SK-N-DZ (cell line): ENCODE measurements at places on chromosomes 13 and 19.

GRCh38 chr19:48659768-48660167, 13.0 kb downstream of the NTN5 start:
- DNase-seq, result no peak

DNA sequence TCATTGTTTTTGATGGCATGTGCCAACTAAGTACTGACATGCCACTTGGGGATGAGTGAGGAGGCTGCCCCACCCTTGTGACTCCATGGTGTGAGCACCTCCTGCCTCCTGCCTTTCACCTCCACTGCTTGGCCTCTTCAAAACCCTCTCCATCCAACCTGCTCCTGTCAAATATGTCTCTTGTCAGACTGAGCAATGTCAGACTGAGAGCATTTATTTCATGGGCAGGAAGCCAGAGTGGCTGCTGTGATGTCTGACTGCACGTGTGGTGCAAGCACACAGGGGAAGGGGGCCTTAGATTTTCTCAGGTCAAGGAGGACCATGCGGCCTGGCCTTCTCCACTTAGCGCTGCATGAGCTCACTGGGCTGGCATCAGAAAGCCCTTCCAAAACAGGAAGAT, 68.3 kb downstream of the STARD13 start:
- no peak for DNase-seq

- no peak for DNase-seq
Observed at GRCh38 chr13:20779405-20779804, 5.6 kb upstream of the EEF1AKMT1 start.

DNA sequence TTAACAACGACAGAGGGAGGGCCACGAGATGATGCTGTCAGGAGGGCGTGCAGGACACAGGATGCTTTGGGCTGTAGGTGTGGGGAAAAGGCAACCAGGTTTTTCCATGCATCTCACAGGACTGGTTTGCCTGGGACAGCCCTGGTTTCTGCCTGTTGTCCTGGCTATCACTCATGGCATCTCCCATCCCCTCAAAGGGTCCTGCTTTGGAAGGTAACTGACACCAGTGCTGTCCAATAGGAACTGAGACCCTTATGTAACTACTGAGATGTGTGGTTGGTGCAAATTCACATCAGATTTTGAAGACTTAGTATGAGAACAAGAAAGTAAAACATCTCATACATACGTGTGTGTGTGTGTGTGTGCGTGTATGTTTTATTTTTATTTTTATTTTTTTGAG, 144.2 kb downstream of the URI1 start:
- DNase-seq, result peak; percentile 47

DNA sequence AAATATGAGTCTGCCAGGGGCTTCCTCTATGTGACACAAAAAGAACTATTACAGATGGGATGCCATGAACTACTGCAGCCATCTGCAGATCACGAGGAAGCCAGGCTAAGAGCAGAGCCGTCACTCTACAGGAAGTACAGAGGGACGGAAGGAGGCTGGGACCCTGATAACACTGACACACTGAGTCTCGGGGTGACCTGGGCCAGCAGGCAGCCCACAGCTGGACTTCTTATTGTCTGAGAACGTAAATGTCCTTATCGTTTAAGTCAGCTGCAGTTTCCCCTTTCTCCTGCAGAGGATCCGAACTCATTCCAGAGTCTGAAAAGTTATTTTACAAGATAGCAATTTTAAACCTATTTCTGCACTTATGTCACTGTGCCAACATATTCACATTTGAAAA, 20.7 kb downstream of the PARP4 start:
- no peak for DNase-seq

DNA sequence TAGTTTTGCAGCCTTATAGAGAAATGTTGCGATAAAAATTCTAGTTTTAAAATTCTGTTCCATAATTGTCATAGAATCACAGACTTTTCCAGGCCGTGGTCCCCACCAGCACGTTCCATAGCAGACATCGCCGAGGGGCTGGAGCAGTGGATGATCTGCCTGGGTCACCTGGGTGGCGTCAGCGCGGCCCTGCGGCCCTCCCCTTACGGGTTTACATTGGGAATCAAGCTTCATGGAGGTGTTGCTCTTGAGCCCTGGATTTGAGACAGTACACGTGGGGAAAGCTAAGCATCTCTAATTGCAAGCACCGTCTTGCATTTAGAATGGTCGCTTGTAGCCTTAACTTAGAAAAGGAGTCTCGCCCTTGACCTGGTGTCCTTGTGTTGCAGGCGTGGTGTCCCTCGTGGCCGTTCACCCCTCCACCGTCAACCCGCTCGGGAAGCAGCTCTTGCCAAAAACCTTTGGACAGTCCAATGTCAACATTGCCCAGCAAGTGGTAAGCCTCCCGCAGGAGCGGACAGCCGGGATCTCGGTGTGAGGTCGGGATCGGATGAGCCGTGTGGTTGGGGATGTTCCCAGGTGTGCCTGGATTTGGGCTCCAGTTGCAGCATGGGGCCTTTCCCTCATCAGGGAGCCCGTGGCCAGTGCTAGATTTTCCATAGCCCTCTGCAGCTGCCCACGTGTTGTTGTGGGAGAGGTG, 35.1 kb downstream of the ATP4B start:
- DNase-seq, result no peak

DNA sequence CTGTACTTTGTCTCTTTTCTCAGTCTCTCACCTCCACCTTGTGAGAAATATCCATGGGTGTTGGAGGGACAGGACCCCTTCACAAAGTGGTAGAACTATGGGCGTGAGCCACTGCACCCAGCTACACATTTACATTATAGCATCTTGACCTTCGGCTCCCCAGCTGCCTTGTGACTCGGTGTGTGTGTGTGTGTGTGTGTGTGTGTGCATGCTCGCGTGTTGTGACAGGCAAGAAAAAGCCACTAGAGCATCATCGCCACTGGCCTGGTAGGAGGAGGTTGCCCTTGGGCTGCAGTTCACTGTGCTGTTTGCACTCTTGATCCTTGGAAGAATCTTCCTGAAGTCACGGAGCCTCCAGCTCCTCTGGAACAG, 13.7 kb upstream of the ZNF888 start:
- DNase-seq, result no peak

- peak; percentile 24 for DNase-seq
Observed at GRCh38 chr13:40682449-40683240, 16.2 kb upstream of the FOXO1 start.

GRCh38 chr13:22486490-22486889, 694.3 kb upstream of the SGCG start:
- no peak for DNase-seq

- DNase-seq, result no peak
Observed at GRCh38 chr19:2550431-2551171, 74.7 kb downstream of the GADD45B start.

GRCh38 chr19:7674010-7675005, 2.6 kb upstream of the MCEMP1 start:
- peak; percentile 62 for DNase-seq

GRCh38 chr13:71068041-71068440, 799.0 kb downstream of the DACH1 start:
- no peak for DNase-seq

GRCh38 chr19:48044561-48044960, 682 bp upstream of the CABP5 start:
- DNase-seq, result no peak

GRCh38 chr19:2003874-2004273, 11.6 kb downstream of the BTBD2 start:
- no peak for DNase-seq

GRCh38 chr13:43872181-43872580, 7.4 kb downstream of the CCDC122 start:
- DNase-seq, result no peak

GRCh38 chr19:42023121-42023942, 29.3 kb upstream of the ATP1A3 start:
- peak; percentile 26 for DNase-seq

GRCh38 chr13:53005626-53006025, 23.0 kb upstream of the OLFM4 start:
- peak; percentile 8 for DNase-seq

DNA sequence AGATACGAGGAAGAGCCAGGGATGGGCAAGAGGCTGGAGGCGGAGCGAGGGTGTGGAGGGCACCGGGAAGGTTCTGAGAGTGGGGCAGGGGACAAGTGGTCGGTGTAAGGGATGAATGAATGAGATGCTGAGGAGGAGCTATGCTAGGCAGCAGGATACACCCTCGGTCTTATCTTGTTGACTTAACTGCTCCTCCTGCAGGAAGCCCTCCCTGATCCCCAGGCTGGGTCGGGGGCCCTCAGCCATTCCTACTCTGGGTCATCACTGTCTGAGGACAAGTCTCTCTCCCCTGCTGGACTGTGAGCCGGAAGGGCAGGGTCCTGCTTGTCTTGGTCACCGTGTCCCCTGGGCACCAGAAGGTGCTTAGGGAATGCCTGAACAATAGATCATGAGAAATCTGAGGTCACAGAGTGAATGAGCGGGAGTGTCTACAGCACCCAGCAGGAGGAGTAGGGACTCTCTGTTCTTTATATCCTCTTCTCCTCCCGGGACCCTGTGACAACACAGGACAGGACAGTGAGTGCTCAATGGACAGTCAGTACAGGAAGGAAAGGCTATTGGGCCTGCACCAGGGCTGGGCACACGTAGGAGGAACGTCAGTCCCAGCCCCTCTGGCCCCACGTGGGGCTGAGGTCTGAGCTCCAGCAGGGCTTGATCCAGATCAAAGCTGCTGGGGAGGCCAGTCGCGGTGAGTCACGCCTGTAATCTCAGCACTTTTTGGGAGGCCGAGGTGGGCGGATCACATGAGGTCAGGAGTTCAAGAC, 6.5 kb downstream of the NKPD1 start:
- no peak for DNase-seq

DNA sequence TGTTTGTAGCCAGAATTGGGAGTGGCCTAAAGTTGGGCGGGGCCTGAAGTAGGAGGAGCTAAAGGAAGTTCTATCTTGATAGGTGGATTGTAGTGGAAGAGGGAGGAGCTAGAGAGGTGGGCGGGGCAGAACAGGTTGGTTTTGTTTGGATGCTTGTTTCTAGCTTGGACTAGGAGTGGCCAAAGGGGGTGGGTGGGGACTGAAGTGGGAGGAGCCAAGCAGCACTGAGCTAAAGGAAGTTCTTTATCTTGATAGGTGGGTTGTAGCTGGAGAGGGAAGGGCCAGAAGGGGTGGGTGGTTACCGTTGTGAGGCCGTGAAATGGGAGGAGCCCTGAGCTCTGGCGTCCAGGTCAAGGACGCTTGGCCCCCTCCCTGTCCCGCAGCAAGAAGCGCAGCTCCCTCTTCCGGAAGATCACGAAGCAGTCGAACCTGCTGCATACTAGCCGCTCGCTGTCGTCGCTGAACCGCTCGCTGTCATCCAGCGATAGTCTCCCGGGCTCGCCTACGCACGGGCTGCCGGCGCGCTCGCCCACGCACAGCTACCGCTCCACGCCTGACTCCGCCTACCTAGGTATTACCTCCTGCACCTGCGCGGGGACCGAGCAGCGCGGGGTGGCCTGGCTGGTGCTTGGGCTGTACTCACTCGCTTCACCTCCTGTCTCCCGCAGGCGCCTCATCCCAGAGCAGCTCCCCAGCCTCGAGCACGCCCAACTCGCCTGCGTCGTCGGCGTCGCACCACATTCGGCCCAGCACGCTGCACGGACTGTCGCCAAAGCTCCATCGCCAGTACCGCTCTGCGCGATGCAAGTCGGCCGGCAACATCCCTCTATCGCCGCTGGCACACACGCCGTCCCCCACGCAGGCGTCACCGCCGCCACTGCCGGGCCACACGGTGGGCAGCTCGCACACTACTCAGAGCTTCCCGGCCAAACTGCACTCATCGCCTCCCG, 8.0 kb downstream of the DNASE2 start:
- peak; percentile 53 for DNase-seq

DNA sequence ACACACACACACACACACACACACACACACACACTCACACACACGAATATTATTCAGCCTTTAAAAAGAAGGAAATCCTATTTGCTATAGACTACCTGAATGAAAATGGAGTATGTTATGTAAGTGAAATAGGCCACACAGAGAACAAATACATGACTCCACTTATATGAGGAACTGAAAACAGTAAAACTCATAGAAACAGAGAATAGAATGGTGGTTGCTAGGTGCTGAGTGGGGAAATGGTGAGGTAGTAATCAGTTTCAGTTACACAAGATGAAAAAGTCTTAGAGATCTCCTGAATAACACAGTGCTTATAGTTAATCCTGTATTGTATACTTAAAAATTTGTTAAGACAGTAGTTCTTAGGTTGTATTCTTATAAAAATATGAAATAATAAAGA, 8.2 kb downstream of the ZNF677 start:
- DNase-seq, result no peak

DNA sequence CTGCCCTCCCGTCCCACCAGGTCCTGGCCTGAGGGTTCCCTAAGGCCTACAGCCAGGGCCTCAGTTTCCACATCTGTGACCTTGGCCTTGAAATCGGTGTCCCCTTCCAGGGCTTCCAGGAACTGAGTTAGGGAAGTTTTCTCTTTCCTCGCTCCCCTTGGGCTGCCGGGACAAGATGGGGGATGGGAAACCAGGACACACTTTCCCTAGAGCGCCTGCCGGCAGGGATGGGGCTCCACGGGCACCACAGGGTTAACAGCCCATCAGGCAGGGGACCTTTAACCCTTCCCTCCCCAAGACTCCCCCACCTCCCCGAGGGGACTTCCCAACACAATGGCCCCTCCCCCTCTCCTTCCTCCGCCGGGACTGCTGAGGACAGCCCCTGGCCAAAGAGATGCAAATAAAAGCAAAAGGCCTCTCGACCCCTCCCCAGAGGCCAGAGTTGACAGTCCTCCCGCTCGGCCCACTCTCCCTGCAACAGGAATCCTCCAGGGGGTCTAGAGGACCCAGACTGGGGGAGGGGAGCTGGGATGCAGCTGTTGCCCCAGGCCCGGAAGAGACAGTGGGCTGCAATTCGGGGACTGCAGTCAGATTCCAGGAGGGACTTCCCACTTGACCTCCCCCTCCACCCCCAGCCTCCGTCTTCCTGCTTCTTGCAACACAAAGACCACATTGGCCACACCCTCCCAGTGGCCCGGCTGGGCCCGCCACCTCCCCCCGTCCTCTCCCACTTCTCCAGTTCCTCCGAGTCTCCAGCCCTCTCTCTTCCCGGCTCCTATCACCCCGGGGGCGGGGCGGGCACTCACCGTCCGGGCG, 3.4 kb downstream of the BBC3 start:
- peak; percentile 82 for DNase-seq

DNA sequence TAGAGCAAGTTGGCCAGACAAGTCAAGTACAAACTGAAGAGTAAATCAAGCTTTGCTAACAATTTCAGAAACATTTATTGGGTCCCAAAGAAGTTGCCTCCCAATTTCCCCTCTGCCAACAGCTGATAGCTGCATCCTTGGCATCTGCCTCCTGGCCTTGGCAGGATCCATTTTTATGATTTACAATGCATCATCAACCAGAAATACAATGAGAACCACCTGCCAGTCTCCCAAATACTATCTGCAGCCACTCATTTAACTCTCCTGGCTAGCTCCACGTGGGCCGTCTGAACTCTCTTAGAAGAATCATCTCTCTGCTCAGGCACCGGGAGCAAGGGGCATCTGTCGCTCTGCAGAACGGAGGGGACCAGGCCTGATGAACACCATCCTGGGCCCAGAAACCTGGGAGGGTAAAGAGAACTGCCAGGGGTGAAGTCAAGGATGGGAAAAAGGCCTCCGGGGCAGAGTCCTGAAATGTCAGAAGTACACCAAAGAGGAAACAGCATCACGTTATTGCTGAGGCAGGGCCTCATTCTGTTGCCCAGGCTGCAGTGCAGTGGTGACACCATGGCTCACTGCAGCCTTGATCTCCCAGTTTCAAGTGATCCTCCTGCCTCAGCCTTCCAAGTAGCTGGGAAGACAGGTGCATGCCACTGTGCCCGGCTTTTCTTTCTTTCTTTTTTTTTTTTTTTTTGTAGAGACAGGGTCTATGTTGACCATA, 2.6 kb downstream of the LONP1 start:
- DNase-seq, result no peak
